ENCODE measurements at places on chromosomes 5 and 9.

- DNase-seq: no peak
These were observed 104.8 kb downstream of the GABBR2 start for GRCh38 chr9:98603821-98604383.

DNA sequence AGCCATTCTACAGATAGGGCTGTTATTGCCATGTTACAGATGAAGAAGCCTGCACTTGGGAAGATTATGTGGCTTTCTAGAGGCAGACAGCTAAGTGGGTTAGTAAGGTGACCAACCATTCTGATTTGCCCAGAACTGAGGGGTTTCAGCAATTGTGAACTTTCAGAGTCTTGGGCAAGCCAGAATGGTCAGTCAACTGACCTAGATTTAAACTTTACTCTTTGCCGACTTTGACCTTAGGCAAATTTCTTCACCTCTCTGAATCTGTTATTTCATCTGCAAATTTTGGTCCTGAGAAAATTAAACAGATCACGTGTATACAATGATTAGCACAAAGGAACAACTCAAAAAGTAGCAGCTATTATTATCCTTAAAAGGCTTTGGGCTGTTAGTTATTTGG is 20.4 kb upstream of the TNFSF8 start:
- no peak for DNase-seq

GRCh38 chr5:1931604-1932231 is 49.0 kb upstream of the IRX4 start:
- no peak for DNase-seq

DNA sequence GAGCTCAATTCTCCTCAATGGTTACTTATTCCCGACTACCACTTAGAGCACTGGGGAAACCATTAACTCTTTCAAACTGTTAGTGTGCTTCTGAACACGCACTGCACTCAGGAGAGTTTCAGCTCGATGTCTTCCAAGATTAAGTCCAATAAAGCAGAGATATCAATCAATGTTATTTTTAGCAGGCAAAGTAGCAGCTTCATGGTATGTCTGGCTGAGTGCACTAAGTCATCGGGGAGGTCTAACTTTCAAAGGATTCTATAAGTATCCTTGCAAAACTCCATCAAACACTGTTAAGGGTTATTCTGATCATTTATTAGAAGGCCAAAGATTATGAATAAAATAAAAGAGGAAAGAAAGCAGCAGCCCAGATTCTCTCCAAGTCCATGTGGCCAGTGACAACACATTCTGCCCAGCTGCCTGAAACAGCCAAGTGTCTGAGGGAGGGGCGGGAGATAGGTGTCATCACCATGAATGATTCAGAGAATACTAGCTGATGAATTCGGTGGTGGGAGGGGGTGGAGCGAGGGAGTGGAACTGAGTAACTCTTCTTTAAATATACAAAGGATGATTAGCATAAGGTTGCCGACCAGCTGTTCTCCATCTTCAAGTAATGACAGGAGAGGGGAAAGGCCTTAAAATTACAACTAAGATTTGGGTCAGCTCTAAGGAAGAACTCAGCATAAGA is 21.3 kb downstream of the NREP start:
- DNase-seq: no peak

- DNase-seq: no peak
These were observed 40.9 kb downstream of the ANGPTL2 start for GRCh38 chr9:127081250-127082185.
